ENCODE measurements at places on chromosomes 12 and 14.

GRCh38 chr14:55706365-55706684 is 126.3 kb downstream of the KTN1 start:
- no peak for DNase-seq

- DNase-seq = no peak
These were observed 114.8 kb upstream of the RFLNA start for GRCh38 chr12:124179936-124180607.

DNA sequence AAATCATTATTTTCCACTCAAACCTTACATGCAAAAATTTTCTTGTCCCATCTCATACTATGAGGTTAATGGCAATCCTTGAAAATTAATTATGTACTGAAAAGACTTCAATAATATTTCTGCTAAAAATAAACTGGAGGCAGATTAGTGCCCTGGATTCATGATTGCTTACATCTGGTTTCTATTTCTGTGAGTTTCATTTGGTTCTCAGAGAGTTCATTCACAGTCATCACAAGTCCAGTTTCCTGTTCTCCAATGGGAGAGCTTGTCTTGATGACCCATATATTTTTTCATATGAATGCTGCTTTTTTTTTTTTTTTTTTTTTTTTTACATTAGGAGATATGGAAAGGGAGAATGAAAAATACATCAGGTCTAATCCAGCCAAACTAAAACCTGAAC is 6.6 kb upstream of the PTHLH start:
- no peak for DNase-seq

DNA sequence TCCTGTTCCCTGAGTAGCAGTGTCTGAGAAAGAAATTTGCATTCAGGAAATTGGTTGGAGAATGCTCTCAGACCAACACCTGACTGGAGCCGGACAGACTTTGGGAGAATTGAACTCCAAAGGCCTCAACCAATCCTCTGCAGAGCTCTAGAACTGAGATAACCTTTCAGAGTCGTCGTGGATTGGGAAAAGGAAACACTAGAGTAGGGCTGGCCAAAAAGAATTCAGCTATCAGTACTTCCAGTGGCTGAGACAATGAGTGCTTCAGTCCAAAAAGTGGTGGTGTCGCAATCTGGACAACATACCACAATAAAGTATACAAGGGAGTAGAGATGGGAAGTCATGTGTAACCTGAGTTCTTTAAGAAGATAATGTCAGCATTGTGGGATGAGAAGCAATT is 377.1 kb downstream of the SLC16A7 start:
- DNase-seq = no peak

- DNase-seq = no peak
These were observed 5.2 kb downstream of the SMAGP start for GRCh38 chr12:51265024-51265423.

GRCh38 chr12:8603286-8603685 is 9.4 kb downstream of the AICDA start:
- no peak for DNase-seq

- no peak for DNase-seq
These were observed 94.9 kb upstream of the TTC7B start for GRCh38 chr14:90911121-90911520.

- no peak for DNase-seq
These were observed 133.5 kb downstream of the BICD1 start for GRCh38 chr12:32240162-32240561.

DNA sequence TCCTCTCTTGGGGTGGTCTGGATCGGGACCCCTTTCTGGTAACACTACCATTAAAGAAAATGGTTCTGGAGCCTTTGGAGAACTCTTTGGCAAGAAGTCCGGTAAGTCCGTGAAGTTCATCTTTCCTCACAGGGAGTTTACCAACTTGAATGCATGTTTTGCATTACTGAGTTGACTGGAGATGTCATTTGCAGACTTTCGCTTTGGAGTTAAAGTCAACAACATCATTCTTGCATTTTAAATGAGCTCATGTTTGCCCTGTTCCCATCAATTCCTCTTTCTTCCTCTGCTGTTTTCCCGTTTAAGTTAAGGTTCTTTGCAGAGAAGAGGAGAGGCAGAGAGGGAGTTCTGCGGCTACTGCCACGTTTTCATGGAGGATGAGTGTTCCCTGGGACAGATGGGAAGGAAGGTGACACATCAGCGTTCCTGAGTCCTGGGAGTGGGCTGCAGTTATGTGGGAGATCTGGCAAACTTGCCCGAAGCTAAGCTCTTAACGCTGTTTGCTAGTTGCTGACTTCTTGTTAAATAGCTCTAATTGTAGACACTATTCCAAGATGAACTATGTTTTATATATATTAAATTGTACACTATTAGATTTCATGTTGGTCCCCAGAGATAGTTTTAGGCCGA is 18.8 kb upstream of the PRICKLE1 start:
- DNase-seq = no peak

DNA sequence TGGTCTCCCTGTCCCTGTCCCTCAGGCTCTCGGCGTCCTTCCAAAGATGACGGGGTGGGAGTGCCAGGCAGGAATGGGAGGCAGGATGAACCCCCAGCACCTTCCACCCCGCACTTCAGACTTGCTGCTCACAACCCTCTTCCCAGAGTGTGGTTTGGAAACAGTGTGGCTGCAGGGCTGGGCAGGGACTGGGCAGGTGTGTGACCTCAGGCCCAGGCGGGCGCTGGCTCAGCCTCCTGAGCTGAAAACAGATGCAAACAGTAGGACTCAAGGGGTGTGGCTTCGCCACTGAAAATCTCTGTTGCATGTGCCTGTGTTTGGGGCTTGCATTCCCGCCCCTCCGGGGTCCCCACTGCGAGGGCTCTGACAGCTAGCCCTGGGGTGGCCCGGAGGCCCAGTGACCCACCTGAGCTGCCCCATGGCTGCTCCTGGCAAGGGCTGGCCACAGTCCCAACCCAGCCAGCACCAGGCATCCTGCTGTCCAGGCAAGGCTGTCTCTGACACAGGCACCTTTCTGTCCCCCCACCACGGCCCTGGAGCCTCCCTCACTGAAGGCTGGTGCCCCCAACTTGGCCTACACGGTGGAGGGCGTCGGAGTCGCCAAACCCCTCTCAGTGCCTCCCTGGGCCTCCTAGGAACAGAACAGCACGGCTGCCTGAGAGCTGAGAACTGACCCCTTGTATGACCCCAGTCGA is 46.1 kb downstream of the BEGAIN start:
- DNase-seq = no peak

DNA sequence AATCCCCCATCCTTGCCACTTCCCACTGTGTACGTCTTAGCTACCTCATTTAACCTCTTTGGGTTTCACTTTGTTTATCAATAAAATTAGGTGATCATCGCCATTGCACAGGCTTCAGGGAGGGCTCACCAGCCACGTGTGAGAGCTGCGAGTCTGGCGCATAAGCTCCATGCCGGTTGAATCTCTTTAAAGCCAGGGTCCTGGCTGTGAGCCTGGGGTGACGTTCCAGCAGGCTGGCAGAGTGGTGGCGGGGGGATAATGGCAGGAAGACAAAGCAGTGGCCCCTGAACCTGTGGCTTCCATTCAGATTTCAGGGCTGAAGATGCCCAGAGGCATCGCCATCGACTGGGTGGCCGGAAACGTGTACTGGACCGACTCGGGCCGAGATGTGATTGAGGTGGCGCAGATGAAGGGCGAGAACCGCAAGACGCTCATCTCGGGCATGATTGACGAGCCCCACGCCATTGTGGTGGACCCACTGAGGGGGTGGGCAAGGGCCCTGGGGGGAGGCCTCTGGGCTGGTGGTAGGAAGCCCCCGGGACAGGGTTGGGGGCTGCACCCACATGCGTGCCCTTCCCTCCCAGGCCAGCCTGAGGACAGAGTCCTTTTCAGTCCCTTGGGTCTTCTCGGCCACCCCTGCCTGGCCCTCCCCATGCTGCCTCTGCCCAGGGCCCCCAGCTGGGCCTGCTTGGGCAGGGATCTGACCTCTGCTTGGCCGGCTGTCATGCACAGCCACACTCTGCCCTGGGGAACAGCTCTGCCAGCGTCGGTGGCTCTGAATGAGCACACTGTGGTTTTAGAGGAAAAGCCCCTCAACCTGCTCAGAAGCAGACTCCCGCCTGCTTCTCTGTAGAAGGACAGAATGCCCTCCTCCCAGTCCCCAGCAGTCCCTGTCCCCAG is 8.6 kb upstream of the NXPH4 start:
- DNase-seq = no peak

GRCh38 chr12:59403259-59403932 is 192.4 kb upstream of the SLC16A7 start:
- peak; percentile 85 for DNase-seq

GRCh38 chr14:20934148-20934762 is 21.0 kb upstream of the RNASE2 start:
- DNase-seq = peak; percentile 22

GRCh38 chr14:61217516-61217915 is 63.6 kb downstream of the TMEM30B start:
- DNase-seq = no peak

GRCh38 chr12:1056390-1056789 is 65.4 kb downstream of the ERC1 start:
- no peak for DNase-seq

GRCh38 chr12:78038986-78039385 is 208.3 kb downstream of the NAV3 start:
- DNase-seq = no peak

Data from posterior cingulate gyrus (tissue), 11 donors.